ENCODE measurements at places on chromosomes 5 and 9.

DNA sequence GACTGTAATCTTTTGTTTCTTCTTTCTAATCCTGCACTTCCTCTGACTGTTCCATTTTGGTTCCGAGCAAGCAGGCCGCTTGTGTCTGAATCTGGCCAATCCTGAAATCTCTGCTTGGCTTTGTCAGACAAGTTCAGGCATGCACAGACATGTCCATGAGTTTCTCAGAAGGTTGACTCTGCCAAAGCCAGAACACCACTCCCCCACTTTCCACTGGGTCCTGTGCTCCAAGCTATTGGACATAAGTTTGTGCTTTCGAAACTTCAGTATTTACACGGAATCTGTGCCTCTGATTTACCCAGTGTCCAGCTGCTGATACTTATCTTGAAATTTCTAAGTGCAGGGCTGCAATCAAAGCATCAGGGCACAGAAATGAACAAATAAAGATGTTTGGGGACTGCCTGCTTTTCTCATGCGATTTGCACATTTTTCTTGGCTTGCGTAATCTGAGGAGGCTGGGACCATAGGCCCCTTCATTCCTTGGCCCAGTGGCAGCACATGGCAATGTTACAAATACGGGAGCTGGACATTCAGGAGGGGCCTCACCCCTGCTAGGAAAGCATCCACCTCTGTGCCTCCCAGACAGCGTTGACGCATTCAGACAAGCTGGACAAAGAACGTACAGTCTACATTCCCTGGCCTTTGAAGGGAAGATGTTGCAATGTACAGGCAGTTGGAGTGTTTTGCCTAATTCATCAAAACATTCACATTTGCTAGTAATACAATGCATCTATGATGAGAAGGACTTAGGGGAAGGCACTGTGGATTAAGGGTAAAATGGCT lies 209.2 kb upstream of the PAPPA start:
- peak; percentile 99 for DNase-seq

DNA sequence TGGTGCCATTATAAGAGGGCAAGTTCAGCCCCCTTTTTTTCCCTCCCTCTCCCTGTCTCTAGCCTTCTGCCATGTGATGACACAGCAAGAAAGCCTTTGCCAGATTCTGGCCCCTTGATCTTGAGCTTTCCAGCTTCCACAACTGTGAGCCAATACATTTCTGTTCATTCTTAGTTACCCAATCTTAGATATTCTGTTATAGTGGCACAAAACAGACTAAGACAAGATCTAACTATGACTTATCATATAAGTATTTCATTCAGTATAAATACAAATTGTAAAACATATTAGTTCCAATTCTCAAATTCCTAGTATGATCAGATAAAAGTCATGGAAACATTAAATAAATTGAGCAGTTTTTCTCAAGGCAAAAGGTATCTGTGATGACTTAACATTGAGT lies 276.3 kb downstream of the COX7C start:
- DNase-seq: peak; percentile 14

DNA sequence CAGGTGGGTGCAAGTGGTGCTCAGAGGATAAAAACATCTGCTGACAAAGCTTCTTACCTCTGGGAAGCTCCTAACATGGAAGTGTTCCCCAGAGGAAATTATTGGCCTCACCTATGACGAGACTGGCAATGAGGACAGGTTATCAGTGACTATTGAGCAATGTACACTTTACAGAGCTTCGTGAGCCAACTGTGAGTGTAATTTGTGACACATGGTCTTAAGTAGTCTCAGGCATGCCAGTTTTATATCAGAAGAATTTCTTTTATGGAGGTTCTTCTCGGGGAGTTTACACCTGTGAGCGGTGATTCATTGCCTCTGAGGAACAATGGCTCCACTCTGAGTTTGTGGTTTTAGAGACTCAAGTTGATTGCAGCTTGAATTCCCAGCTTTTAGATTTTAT lies 11.3 kb downstream of the ANKDD1B start:
- no peak for DNase-seq

DNA sequence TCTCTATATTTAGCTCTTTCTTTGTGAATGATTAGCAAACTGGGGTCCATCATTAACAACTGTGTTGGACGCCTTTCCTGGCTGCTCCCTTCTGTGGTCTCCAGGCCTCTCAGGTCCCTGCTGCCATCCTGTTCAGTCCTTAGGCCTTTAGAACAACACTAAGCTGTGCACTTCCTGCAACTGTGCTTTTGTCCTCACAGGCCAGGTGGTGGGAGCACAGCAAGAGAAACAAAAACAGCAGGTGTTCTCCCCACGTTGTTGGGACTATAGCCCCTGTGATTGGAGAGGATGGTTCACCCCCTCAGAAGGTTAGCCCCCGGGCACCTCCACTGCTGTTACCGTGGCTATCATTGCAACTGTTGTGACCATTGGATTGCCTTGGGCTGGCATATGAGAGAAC lies 41.7 kb upstream of the CLINT1 start:
- DNase-seq: no peak

DNA sequence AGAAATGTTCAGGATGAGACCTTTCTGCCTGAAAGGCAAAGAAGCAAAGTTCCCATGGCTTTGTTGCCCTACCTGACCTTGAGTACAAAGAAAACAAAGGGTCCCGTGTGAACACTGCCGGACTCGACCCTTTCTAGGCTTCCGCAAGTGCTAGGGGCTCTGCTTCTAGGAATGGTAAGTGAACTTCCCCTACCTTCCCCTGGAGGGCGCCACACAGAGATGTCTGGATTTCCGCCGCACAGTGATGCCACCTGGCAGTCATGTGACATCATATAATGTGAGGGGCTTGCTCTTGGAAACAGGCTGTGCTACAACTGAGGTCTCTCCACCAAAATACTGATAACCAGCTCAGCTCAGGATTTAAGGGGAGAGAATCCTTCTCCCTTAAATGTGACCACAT lies 56.6 kb downstream of the HSD17B3 start:
- DNase-seq: no peak

- no peak for DNase-seq
Measured at GRCh38 chr9:70438341-70438928, 24.0 kb upstream of the KLF9 start.

DNA sequence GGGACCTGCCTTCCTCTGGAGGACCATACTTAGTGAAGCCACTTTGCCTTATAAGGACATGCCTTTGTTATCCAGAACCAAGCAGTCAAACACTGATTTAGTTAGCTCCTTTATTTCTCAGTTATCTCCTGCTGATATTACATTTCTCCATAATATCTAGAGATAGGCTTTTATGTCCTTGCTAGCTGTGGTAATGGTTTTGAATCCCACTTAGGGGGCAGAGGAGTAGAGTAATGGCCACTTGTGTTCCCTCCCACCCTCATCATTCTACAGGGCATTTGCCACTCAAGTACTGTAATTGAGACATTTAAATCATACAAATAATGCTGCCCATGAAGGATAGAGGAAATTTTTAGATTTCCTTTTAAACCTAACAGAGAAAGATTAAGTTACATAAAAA lies 80.9 kb downstream of the DOCK8 start:
- DNase-seq: no peak

GRCh38 chr9:31112491-31112890 lies 1272.0 kb upstream of the ACO1 start:
- no peak for DNase-seq

DNA sequence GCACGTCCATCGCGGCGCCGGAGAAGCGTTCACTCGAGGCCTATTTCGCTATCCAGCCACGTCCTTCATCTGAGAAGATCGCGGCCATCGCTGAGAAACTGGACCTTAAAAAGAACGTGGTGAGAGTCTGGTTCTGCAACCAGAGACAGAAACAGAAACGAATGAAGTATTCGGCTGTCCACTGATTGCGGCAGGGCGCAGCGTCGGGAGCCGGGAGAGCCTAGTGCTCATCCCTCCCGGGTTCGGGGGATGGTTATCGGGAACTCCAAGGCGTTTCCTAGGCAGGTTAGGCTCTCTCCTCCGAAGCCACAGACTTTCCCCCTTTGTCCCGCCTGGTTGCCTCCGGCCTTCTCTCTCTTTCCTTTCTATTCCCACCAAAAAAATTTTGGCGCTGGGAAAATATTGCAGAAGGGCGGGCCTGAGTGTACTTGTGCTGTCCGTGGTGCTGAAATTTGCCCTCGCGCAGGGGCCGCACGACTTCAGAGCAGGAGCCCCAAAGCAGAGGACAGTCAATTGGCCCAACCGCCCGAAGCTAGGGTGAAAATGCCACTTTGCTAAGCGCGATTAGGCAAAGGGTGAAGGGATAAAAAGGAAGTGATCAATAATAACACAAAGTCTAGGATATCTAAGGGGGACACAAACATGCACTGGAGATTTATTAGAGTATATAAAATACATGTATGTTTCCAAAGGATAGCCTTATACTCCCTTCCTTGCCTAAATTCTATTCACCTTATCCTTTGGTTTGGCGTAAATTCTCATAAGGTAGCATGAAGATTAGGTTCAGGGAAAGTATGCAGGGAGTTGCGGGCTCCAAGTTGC lies 1.8 kb downstream of the POU4F3 start:
- no peak for DNase-seq

- no peak for DNase-seq
Measured at GRCh38 chr9:95021166-95021886, 294.8 kb downstream of the AOPEP start.

DNA sequence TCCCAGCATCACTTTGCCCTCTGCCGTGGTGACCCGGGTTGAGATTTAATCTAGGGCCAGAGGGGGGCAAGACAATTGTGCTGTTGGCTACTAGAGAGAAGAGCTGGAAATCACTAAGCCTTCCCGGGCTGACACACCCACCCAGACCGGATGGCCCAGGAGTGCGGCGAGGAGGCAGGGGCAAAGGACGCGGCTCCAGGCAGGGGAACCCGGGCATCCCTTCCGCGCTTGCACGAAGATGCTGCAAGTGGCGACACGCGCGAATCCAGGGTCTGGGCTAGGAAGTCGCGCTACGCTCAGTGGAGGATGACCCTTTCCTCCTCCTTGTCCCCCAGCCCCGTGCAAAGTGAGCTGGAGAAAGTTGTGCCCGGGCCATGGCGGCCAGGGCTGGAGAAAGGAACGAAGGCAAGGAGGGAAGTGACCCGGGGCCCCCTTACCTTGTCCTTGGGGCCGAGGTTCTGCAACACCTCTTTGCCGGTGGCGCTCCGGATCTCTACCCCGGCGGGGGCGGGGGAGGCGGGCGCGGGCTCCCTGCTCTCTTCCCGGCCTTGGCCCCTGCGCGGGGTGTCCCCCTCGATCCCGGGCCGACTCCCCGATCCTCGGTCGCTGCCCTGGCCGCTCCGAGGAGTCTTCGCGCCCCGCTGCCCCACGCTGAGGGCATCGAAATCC lies 693 bp downstream of the DPYSL3 start:
- no peak for DNase-seq

All from BJ (cell line).